ENCODE measurements at places on chromosomes 6 and 20.

GRCh38 chr20:20343932-20344331 lies 24.0 kb upstream of the INSM1 start:
- DNase-seq: no peak

- no peak for DNase-seq
These were observed 50.6 kb downstream of the SOD2 start for GRCh38 chr6:159642481-159642880.

GRCh38 chr20:15498926-15499325 lies 1074.3 kb downstream of the KIF16B start:
- no peak for DNase-seq

DNA sequence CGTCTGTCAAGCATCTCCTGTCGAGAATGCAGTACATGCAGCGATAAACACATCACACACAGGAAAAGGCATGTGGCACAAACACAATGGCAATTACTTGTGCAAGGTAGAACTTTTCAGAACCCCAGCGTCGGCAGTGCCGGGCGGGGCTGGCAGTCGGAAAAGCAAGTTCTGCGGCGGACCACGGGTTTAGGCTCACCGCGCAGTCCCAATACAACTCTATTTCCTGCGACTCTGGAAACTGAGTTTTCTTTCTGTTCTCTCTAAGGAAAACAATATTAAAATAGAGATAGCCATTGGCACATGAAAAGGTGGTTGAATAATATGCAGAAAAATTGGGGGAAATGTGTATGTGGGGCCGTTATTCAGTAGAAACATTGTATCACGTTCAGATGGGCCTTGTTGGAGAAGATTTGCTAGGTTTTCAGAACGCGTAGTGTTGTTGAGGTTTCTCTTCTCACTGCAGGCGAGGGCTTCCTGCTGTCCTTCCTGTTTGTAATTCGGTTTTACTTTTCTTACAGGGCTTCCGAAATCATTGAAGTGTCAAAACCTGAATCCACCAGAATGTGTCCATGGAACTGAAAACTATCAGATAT lies 369.5 kb downstream of the THBS2 start:
- no peak for DNase-seq

DNA sequence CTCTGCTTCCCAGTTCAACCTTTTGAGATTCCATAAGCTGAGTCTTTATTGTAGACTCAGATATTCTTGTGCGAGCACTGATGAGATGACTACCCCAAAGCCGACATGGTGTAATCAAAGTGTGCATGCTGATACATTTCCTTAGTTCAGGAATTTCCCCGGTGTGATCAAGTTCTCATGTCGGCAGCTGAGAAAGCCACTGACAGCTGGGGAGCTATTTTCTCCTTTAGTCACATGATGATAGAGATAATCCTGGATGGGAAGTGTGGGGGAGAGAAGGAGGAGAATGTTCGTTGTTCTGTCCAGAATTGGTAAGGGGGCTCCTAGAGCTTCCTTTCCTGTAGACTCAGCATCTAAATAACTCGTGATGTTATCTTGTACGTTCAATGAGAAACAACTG lies 7.7 kb upstream of the CAP2 start:
- DNase-seq: no peak

- no peak for DNase-seq
These were observed 124.8 kb upstream of the SLC2A12 start for GRCh38 chr6:134177236-134177635.

DNA sequence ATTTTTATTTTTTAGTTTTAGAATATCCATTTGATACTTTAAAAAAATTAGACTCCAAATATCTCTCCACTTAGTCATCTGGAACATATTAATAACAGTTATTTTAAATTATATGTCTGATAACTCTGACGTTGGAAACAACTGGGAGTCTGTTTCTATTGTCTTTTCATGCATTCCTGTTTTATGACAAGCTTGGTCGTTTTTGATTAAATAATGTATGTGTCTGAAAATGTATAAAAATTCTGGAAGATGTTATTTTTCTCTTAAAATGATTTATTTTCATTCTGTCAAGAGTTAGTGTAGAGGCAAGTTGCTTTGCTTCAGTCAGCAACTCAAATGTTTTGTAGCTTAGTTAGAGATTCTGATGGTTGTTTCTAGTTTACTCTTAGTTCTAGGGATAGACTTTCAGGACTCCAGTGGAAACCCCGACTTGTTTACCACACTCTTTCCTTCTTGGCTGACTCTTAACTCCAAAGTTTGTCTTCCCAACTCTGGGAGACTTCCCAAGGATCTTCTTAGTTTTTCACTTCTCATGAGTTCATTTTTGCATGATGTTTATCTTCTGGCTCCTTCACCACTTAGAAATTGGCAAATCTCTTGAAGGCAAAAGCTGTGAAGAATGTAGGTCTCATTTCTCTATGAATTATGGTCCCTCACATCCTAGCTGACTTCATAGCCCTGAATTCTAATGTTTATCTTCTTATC lies 190.9 kb downstream of the LAMA2 start:
- DNase-seq: no peak

- DNase-seq: no peak
These were observed 8.4 kb downstream of the RAB5IF start for GRCh38 chr20:36613974-36614373.

GRCh38 chr20:63295846-63296245 lies 2.9 kb downstream of the COL20A1 start:
- no peak for DNase-seq
